ENCODE measurements at places on chromosomes 5 and 9.

GRCh38 chr5:109516390-109516789 is 106.6 kb upstream of the PJA2 start:
- DNase-seq: no peak

DNA sequence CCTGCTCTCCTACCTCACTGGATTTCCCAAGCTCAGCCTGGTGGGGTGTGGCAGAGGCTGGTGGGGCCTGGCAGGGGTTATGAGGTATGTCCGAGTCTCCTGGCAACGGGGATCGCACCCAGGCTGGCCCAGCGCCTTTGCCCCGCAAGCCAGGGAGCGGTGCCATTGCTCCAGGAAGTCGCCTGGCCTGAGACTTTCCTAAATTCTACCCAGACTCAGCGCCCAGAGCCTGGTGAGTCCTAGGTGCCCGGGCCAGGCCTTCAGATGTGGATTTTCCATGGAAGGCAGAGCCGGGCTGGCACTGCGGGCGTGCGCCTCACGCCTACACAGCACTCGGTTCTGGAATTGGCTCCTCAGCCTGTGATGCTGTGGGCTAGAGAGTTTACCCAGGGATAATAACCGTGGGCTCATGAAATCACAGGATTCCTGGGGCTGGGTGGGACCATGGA is 155.4 kb upstream of the COL5A1 start:
- DNase-seq: no peak

GRCh38 chr5:57753446-57753845 is 270.8 kb upstream of the ACTBL2 start:
- DNase-seq: no peak

DNA sequence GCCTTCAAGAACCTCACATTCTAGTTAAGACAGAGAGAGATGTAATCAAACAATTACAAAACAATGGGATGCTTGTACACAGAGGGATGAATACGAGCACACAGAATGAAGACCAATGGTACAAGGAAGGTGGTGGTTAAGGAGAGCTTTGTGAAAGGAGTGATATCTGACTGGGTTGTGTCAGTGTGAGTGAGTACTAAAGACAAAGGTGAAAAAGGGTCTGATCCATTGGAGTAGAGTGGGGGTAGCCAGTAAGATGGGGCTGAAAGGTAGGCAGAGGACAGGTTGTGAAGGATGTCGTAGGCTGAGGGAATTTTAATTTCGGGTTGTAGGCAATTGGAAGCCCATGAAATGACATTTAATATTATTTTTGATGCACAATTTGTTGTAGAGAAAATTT is 9.9 kb downstream of the RBM18 start:
- DNase-seq: no peak

DNA sequence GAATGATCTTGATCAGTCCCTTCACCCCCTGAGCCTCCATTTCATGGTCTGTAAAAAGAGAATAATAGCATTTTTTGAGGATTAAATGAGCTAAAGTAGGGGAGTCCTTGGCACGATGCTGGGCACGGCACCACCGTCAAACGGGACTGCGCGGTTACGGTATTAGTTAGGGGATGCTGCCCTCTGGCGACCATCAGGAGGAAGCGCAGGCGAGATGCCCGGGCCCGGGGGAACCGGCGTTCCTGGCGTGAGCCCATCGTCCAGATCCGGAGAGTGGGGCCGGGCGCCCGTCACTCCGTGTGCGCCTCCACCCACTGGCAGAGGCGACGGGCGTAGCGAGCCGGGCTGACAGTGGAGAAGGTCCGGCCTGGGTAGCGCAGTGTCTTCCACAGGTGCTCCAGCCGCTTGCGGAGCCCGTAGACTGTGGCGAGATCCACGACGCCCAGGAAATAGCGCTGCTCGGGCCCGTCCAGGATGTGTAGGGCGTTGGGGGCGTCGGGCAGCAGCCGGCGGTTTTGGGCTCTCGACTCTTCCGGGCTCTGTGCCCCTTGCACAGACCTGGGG is 4.8 kb upstream of the ST6GALNAC4 start:
- peak; percentile 26 for DNase-seq

GRCh38 chr5:164809821-164810220 is 1304.4 kb downstream of the MAT2B start:
- no peak for DNase-seq

DNA sequence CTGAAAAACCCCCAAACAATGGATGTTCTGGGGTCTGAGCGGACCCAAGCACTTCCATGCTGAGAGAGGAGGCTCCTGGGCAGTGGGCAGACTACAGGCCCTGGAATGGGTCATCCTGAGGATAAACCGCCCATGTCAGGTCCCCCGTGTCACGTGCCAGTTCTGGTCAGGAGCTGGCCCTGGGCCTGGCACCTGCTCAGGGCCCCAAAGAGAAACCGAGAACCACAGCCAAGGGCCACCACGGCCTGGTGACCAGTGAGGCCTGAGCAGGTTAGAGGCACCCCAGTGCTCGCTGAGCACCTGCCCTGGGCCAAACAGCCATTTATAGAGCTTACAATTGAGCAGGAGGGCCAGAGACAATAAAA is 15.8 kb downstream of the LMAN2 start:
- DNase-seq: no peak

DNA sequence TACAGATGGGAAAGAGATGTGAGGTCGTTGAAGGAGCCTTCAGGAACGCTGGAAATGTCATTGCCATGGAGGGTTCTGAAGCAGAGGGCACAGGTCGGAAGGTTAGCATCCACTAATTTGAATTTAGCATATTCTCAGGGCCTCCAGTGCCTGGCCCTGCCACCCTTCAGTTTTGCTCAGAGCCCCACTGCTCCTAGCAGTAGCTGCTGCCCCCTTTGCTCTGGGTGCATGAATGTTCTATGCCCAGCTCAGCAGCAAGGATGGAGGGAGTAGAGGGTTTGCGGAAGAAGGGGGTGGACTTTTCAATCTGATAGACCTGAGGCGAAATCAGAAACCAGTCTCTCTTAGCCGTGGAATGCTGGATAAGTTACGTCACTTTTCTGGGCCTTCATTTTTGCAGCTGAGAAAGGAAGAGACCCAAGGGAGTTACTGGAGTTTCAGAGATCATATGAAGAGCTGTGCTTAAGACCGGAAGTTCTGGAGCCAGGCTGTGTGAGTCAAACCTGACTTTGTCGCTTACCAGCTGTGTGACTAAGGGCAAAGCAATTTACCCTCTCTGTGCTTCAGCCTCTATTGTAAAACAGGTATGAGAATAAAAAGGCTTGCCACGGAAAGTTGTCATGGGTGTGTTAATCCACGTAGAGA is 133.2 kb upstream of the PANK3 start:
- no peak for DNase-seq

DNA sequence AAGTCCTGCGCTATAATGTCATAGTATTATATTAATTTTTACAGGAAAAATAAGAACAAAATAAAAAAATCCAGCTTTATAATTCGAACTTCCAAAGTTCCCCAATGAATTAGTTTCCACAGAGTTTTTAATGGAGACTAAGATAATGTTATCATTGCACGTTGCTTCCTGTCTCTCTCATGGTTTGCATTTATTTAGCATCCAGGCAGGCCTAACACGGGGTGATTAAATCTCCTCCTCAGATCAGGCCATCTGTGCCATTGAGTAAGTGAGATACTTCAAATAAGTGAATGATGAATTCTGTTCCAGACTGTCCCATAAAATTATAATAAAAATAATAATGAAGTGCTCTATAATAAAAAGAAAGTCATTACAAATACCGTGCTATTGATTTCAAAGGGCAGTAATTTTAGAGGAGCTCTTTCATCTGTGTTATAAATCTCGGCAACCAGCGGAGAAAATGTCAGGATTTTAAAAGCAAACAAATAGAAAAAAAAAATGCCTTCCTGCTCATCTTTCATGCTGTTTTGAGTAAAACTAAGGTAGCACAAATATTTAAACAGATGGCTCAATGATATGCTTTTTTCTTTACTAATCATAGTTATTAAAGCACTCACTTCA is 570.6 kb upstream of the ZNF608 start:
- no peak for DNase-seq

- DNase-seq: no peak
These were observed 214.2 kb downstream of the PRR16 start for GRCh38 chr5:120678279-120678678.
